Activated T-cell treated with anti-CD3 and anti-CD28 coated beads for 48 hours (primary cell): ENCODE measurements at places on chromosomes 1 and 21.

GRCh38 chr21:29308456-29308783 is 9.7 kb downstream of the BACH1 start:
- DNase-seq = no peak

GRCh38 chr1:206955476-206956451 is 9.5 kb upstream of the PIGR start:
- no peak for DNase-seq

DNA sequence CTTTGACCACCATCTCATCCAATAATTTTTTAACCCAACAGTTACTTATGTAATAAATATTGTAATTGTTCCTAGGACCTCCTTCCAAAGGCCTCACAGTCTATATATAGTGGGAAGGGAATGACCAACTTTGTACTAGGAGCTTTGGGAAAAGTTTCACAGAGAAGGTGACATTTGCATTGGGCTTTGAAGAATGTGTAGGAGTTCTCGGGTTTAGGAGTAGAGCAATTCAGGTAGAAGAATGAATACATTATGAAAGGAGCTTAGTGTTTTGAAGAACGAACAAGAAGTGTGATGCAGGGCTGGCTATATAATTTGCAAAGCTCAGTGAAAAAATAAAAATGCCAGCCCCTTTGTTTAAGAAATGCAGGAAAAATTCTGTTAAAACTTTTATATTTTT is 330.4 kb upstream of the DEPDC1 start:
- no peak for DNase-seq

DNA sequence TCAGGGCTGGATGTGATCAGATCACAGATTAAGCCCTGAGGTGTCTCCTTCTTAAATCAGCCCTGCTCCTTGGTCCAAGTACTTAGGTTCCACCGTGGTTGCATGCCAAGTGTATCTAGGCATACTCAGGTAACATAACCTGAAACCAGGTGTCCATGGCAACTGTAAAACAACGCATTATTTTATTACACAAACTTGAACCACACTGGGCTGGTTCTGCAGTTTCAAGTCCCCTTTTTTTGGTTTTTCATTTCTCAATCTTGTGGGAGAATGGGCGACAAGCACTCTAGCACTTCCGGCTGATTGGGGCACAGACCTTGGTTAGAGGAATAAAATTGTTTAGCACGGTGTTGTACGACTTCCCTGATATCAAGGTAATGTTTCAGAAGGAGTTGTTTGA is 65.2 kb downstream of the GBP6 start:
- no peak for DNase-seq

DNA sequence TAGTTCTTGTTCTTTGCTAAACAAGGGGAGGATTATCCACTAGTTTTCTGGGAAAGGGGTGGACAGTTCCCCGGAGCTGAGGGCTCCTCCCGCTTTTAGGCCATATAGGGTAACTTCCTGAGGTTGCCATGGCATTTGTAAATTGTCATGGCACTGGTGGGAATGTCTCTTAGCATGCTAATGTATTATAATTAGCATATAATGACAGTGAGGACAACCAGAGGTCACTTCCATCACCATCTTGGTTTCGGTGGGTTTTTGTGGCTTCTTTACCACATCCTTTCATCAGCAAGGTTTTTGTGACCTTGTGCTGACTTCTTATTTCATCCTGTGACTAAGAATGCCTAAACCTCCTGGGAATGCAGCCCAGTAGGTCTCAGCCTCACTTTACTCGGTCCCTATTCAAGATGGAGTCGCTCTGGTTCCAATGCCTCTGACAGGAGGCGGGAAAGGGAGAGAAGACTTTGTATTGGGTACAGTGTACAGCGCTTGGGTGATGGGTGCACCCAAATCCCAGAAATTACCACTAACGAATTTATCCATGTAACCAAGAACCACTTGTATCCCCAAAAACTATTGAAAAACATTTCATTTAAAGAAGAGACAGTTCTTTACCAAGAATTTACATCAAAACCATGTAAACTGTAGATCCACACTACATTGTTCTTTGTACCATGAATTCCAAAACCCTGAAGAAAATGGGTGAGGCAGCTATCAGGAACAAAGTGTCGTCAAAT is 8.7 kb upstream of the SLC2A5 start:
- DNase-seq = no peak

- no peak for DNase-seq
Observed at GRCh38 chr1:15207829-15208429, 39.1 kb upstream of the FHAD1 start.

- DNase-seq = no peak
Observed at GRCh38 chr1:247337961-247338360, 6.3 kb upstream of the ZNF496 start.

- DNase-seq = no peak
Observed at GRCh38 chr1:98323906-98324358, 337.6 kb upstream of the SNX7 start.
